ENCODE measurements at places on chromosomes 13 and 19.

- DNase-seq: no peak
Measured at GRCh38 chr19:33486407-33486806, 35.2 kb downstream of the PEPD start.

DNA sequence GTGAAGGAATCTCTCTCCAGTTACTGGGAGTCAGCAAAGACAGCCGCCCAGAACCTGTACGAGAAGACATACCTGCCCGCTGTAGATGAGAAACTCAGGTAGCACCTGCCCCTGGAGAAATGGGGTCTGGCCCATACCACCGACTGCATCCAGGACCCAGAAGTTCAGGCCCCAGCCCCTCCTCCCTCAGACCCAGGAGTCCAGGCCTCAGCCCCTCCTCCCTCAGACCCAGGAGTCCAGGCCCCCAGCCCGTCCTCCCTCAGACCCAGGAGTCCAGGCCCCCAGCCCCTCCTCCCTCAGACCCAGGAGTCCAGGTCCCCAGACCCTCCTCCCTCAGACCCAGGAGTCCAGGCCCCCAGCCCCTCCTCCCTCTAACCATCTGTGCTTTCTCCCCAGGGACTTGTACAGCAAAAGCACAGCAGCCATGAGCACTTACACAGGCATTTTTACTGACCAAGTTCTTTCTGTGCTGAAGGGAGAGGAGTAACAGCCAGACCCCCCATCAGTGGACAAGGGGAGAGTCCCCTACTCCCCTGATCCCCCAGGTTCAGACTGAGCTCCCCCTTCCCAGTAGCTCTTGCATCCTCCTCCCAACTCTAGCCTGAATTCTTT is 3.0 kb downstream of the APOC2 start:
- no peak for DNase-seq

- no peak for DNase-seq
Measured at GRCh38 chr13:114213980-114214379, 20.7 kb upstream of the CDC16 start.

GRCh38 chr13:42798118-42798517 is 16.7 kb downstream of the FAM216B start:
- no peak for DNase-seq

GRCh38 chr13:35475212-35475959 is 1.1 kb downstream of the MAB21L1 start:
- DNase-seq: no peak

DNA sequence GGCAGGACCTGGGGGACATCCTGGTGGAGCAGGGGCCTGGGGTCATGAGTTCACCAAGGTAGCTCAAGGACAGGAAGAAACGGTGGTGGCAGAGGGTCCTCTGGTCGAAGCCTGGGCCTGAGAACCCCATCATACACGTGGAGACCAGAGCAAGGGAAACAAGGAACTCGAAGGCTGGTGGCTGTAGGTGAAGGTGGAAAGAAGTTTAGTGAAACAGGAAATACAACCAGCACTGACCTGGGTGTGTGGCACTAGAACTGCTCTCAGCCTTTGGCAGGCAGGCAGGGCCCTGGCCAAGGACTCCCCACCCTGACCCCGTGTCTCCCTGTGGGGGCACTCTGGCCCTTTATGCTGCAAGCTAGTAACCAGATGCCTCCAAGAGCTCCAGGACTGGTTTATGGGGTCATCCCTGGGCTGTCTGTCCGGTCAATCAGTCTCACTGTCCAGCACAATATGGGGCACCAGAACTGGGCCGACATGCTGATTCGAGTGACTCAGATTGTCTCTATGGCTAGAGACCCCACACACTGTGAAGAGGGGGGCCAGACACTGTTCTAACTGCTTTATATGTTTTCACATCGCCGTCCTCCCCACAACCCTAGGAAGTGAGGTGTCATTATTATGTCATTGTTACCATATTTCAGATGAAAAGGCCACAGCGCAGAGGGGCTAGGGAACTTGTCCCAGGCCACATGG is 3.8 kb downstream of the COX6B2 start:
- no peak for DNase-seq

DNA sequence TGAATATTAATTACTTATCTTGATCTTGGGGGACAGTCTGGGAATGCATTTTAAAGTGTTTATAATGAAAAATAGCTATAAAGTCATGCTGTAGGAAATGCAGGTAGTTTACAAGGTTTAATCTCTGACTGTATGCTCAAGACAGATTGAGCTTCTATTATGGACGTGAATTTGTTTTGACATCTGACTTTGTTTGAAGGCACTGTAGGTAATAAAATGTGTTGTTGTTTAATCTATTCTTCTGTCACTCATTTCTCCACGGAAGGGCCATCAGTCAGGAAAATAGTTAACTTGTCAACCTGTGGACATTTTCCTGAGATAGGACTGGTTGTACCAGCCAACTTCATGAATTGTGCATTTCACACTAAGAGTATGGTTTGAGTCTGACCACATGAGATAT is 893.1 kb upstream of the SLITRK6 start:
- no peak for DNase-seq

DNA sequence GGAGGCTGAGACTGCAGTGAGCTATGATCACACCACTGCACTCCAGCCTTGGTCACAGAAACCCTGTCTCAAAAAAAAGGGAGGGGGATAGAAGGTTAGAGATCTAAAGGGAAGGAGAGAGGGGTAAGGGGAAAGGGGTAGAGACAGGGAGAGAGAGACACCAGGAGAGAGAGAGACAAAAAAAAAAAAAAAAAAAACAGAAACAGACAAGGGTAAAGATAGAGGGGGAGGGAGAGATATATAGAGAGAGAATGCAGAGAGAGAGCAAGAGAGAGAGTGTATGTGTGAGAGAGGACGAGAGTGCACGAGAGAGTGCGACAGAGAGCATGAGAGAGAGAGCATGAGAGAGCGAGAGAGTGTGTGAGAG is 4.2 kb downstream of the CD70 start:
- DNase-seq: no peak

- no peak for DNase-seq
Measured at GRCh38 chr13:24293746-24294145, 15.6 kb upstream of the C1QTNF9 start.

GRCh38 chr13:90857921-90858320 is 489.6 kb upstream of the MIR17HG start:
- DNase-seq: no peak

- no peak for DNase-seq
Measured at GRCh38 chr19:5271145-5271544, 69.5 kb downstream of the PTPRS start.

DNA sequence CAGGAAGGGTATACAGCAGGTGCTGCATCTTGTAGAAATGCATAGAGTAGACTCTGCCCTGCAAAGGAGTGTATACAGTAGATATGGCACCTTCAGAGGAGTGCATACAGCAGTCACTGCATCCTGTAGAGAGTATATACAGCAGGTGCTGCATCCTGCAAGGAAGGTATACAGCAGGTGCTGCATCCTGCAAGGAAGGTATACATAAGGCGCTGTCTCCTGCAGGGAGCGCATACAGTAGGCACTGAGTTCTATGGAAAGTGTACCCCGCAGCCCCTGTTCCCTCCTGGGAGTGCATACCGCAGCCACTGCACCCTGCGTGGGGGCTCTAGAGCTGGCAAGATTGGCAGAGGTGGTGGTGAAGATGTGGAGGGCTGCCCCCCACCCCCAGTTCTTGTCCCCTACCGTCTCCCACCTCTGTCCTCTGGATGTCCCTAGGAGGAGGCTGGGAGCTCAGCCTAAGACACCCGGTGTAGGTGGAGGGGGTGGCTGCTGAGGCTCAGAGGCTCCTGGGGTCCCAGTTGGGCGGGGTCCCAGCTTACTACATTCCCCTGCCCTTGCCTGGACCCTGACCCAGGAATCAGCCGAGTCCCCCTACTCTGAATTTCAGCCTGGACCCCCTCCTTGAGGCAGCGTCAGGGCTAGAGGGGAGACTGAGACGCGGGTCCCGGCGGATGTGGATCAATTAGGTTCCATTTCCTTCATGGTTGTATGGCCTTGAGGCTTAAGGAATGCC is 2.3 kb upstream of the ADAMTSL5 start:
- no peak for DNase-seq

GRCh38 chr19:39792999-39793546 is 14.4 kb downstream of the LEUTX start:
- peak; percentile 58 for DNase-seq

GRCh38 chr19:47109177-47109540 is 4.4 kb downstream of the ZC3H4 start:
- DNase-seq: no peak

- DNase-seq: peak; percentile 66
Measured at GRCh38 chr19:6220385-6221191, 59.2 kb downstream of the MLLT1 start.

- no peak for DNase-seq
Measured at GRCh38 chr13:60881507-60881906, 484.5 kb downstream of the TDRD3 start.

DNA sequence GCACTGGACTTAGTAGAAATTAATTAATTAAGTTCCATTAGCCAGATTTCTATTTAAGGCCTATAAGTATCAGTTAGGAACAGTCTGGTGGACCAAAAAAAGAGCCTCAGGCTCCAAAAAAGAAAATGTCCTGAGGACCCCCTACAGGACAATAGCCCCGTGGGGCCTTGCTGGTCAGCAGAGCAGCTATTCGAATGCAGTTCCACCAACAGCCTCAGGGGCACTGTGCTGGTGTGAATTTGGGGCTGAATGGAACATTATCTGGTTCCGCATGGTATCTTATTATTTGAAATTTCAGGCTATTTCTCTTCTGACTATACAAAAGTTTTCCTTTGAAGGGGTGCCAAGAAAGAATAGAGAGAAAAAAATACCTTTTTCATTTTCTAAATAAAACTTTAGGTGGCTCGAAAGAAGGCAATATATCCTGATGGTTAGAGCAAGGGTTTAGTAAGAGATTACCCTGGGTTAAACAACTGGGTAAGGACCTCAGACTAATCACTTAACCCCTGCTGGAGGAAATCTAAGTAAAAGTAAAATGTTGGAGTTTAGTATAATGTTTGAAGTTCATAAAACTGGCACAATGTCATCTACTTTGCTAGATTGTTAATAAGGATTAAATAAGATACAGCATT is 147.2 kb downstream of the MIPEP start:
- DNase-seq: no peak

DNA sequence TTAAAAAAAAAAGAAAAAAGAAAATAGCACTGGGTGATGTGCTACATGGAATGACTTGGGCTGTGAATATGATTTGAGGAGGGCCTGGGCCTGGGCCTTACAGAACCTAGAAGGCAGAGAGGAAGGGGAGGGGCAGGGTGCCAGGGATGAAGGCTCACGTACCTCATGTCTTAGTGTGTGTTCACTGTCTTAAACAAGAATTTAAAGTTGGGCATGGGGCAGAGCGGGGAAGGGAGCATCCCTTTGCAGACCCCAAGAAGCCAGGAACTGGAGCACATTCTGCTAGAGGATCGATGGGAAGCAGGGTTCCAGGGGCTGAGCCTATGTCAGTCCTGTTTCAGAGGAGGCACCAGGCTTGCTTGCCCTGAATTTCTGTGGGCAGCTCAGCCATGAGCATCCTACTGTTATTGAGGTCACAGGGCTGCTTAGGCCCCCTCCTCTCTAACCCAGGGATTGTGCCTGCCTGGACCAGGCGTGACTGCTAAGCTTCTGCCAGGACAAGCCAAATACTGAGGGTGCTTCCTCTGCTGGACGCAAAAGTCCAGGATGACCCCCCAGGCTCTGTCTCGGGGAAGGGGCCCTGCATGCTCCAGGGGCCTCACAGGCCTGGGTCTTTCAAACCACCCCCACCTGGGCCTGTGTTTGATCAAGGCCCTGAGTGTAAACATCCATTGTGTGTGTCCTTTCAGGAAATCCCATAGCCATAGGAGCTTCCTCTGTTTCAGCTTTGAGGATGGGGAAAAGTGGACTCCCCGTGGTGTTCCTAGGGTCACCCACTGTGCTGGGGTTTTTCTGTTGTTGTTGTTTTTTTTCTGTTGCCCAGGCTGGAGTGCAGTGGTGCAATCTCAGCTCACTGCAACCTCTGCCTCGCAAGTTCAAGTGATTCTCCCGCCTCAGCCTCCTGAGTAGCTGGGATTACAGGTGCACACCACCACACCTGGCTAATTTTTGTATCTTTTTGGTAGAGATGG is 4.8 kb downstream of the LSR start:
- DNase-seq: no peak

DNA sequence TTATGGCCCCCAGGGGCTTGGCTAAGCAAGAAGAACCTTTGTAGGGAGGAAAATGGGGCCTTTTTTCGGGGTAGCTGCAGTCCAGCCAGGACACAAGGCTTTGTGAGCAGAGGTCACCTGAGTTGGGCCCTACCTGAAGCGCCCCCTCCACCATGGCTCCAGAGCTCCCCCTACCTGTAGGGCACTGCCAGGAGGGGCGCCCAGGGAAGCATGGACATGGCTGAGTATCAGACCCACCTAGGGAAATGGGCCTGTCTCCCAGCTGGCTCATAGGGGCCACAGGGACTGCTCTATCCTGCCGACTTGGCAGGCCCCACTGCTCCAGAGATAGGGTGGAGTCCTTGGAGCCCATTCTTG is 9.0 kb upstream of the CEBPA start:
- no peak for DNase-seq

DNA sequence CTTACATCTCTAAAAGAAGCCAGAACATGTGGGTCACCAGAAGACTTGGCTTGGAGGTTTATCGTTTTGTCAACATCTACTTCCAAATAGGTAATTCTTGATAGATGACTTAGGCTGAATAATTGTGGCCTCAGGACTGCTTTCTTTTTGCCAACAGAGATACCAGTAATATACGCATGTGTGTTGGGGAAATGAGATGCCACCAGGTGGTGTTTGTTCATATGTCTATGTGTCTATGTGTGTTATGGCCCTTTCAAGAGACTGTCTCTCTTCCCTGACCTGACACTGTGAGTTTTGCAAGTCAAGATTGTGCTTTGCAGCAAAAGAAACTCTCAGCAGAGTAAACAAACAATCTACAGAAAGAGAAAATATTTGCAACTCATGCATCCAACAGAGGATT is 31.6 kb upstream of the METTL21C start:
- DNase-seq: no peak

DNA sequence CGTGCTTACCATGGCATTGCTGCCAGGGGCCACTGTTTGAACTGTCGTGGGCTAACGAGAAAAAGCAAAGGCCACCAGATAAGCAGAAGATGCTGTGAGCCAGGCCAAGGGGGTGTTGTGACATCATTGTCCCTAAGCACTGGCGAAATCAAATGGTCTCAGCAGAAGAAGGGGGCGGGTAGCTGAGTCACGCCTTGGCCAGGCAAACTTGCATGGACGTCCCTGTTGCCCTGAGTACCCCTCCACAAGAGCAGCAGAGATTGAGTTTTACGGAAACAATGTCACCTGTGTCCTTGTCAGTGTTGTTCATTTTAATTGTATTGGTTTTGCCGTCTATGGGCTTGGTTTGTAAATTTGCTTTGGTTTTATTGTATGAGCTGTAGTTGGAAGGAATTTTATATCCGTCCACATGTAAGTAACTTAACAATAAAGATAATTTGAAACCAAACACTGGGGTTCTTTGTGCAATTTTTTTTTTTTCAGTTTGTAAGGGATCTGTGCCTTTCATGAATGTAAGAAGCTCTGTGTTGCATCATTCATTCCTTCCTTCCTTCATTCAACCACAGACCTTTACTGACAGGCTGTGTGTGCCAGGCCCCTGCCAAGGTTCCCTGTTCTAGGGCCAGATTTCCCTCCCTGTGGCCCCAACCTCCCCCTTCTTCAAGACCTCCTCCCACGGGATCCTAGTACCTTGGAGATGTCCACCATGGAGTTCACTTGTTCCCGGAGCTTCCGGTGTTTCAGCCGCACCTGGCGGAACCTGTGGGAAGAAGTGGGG is 12.3 kb downstream of the KCNN4 start:
- DNase-seq: no peak
